ENCODE measurements at places on chromosomes 13 and 19. TPM values are rescaled to one million over a fixed set of nuclear protein-coding genes. Genes with fewer than 3 reads are reported as not detected.
A peak's percentile ranks its signal among the peaks of the same experiment; 100 is the strongest.

Gene POLRMT
- total RNA-seq = 56.0 TPM

Gene ACP7
- total RNA-seq = 7.3 TPM

Gene SPACA7
- total RNA-seq = not detected

Gene PPAN
- 35.0 TPM for total RNA-seq

GRCh38 chr13:71149046-71149445 lies 718.0 kb downstream of the DACH1 start:
- no peak for DNase-seq

DNA sequence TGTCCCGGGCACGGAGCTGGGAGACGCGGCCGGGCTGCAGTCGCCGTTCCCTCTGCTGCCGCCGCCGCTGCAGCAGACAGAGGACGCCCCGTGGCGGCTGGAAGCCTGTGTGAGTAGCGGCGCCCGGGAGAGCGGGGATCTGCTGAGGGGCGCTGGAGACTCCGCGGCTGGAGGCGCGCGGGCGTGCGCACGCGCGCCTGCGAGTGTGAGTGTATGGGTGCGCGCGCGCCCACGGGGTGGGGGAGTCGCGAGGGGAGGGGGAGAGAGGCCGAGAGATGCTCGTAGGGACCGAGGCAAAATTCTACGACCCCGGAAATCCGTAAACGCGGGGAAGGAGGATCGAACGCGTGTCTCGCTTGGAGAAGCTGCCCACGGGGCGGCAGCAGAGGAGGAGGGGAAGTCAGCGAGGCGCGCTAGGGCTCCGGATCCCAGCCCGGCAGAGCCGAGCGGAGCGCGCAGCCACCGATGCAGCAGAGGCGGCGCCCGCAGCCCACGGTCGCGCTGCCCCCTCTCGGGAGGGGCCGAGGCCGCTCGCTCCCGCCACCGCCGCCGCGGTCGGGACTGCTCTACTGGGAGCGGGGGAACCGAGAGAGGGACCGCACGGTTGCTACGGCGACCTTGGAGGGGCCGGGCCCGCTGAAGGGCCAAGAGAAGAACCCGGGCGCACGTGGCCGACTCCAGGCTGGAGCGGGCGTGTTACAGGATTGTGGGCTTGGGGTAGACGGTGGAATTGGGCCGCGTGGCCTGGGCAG lies at the start of gene ENOX1:
ENOX1 (minus strand) TSS at position 207 of the 752 bp plus-strand sequence.
- peak; percentile 39 for DNase-seq

DNA sequence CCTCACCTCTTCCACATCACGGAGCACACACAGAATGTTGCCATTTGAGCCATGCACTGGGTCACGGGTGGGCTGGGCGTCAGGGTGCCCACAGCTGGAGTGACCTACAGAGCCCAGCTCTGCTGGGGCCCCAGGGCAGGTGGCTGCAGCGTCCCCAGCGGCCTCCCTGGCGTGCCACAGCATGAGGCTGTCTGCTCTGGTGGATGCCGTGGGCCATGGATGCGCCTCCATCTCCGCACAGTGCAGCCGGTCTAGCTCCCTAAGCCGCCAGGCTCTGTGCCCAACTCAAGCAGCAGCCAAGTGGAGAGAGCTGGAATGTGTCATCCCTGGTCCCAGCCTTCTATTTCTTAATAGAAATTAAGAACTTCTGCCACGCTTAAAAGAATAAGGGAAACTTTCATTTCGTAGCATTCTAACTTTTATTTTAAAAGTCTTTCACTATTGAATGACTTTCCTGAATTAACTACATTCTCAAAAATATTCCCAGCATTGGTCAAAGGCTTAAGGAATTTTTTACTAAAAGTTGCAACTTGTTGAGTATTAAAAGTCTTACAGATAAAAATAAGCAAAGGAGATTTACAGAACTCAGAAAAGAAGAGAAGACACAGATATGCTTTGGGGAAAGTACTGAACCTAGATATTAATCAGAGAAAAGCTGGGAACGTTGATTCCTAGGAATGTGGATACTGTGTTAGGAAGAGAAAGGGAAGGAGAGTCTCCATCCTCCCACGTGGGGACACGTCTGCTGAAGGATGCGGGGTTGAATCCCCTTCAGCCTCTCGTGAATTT lies 59.3 kb downstream of the ATP11A start:
- peak; percentile 59 for DNase-seq

DNA sequence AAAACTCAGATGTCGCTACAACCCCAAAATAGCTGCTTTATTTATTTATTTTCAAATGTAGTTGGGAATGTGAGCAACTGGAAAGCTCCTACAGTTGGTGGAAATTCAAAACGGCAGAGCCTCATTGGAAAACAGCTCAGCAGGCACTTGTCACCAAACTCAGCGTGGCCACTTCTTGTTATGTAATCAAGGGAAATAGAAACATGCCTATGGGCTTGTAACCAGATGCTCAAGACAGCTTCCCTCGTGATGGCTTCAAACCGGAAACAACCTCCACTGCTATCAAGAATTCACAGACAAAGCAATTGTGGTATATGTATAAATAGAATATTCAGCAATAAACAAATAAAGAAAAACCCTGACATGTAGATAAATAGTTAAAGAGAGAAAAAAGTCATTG lies 627.8 kb upstream of the SLC10A2 start:
- DNase-seq = no peak

GRCh38 chr19:52910648-52911047 lies 12.6 kb downstream of the ZNF888 start:
- DNase-seq = no peak

GRCh38 chr13:23449398-23450162 lies 16.1 kb upstream of the SACS start:
- DNase-seq = no peak

DNA sequence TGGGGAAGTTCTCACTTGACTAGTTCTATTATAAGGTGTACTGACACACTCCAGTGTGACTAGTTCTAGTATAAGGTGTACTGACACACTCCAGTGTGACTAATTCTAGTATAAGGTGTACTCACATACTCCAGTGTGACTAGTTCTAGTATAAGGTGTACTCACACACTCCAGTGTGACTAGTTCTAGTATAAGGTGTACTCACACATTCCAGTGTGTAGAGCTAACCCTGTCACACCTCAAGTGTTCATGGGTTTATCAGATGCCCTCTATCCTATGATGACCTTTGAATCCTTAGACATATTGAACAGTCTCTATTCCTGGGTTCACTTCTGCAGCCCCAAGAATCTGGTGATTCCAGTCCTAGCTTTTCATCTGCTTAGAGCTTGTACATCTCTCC lies 54.6 kb upstream of the MYO16 start:
- DNase-seq = no peak

- no peak for DNase-seq
Observed at GRCh38 chr19:46337487-46337886, 9.4 kb upstream of the PPP5C start.

GRCh38 chr19:44803442-44804428 lies 5.2 kb upstream of the BCAM start:
- no peak for DNase-seq

- DNase-seq = no peak
Observed at GRCh38 chr19:3981373-3981735, 3.9 kb downstream of the EEF2 start.

Measured in mucosa of gallbladder (tissue), 1 donor.